Activated naive CD4-positive, alpha-beta T cell (primary cell): ENCODE measurements at places on chromosomes 1 and 21.

DNA sequence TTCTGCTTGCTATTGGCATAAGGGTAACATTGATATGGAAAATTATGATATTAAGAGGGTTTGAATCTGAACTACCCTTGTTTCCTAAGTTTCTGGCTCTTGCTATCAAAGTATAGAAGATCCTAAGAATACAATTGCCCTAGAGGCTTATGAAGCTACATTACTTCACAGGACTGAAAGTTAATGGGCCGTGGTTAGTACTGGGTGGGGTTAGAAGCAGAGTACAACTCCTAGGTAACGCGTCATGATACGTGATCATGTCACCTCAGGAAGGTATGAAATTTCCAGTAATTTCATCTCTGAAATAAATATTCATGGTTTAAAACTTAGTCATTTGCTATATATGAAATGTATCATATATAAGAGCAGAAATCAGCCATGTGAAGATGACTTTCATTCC, 743.8 kb upstream of the NEGR1 start:
- no peak for DNase-seq

GRCh38 chr21:36255663-36256062, 64.3 kb upstream of the MORC3 start:
- no peak for DNase-seq

DNA sequence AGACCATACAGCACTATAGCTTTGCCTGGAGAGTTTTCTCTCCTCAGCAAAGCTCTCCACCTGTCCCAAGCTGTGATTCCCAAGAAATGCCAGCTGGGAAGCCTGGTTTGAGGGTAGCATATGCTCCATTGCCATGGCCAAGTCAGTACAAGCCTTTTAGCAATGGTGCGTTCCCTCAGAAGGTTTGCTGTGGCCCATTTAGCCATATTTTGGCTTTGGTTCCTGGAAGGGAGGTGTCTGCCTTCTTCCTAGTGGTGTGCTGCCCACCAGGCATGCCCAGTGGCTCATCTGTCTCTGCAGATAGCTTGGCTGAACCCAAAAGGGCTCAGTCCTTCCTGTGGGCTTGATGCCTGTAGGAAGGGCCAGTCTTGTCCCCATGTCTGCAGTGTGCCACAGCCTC, 32.4 kb downstream of the GALNT2 start:
- no peak for DNase-seq

DNA sequence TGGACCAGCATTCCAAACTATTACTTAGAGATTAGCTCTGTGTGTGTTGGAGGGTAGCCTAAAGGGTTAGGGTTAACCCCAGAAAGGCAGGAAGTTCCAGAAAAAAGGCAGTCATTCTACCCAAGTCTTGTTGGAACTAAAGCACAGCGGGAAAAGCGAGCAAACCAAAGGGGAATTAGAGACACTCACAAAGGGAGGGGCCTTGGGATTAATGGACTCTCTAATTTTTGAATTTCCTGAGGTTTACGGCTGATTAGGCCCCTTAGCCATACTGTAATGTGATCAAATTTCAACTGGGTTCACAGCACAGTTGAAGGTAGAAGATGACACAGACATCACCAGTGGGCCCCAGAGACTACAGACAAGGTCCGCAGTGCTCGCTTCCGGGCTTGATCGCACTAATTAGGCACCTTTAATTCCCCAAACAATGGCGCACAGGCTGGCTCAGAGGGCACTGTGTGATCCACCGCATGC, 28.3 kb downstream of the CAPZB start:
- DNase-seq: no peak

DNA sequence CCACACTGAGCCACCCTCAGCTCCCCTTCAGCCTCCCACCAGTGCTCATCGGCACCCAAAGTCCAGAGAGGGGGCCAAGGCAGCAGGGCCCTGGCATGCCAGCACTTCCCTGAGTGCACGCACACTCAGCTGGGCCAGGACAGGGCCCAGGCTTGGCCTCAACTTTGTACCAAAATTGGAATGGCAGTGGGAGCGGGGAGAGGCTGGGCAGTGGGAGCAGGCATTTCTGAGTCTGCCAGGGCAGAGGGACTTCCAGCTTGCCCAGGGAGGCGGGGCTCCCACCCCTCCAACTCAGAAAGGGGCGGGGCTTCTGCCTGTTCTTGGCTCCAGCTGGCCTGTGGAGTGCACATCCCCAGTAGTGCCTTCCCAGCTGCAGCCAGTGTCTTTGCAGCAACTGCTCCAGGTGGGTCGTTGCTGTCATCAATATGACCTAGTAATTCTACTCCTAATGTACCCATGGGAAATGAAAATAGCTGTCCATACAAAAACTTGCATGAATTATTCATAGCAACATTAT, 10.3 kb upstream of the SNX7 start:
- DNase-seq: no peak

GRCh38 chr21:44531606-44532564, 8.1 kb downstream of the KRTAP10-1 start:
- DNase-seq: no peak

DNA sequence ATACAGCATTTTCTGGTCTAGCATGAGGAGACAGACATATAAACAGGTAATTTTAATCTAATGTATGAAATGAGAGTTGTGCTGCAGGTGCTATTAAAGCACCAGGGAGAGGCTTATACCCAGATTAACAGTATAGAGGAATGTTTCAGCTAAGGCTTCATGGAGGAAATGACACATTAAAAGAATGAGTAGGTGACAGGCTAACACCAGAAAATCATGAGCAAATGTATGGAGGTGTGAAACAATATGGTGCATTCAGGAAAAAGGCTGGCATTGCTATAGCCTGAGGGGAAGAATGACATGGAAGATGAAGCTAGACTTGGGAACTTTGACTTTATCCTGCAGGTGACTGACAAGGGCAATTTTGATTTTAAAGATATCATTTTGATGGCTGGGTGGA, 7.0 kb downstream of the ARPC5 start:
- DNase-seq: no peak

GRCh38 chr1:10204003-10204642, 6.2 kb upstream of the KIF1B start:
- DNase-seq: no peak

GRCh38 chr1:239308701-239309333, 77.6 kb upstream of the CHRM3 start:
- no peak for DNase-seq

GRCh38 chr1:153697191-153698019, 18.9 kb downstream of the NPR1 start:
- no peak for DNase-seq

DNA sequence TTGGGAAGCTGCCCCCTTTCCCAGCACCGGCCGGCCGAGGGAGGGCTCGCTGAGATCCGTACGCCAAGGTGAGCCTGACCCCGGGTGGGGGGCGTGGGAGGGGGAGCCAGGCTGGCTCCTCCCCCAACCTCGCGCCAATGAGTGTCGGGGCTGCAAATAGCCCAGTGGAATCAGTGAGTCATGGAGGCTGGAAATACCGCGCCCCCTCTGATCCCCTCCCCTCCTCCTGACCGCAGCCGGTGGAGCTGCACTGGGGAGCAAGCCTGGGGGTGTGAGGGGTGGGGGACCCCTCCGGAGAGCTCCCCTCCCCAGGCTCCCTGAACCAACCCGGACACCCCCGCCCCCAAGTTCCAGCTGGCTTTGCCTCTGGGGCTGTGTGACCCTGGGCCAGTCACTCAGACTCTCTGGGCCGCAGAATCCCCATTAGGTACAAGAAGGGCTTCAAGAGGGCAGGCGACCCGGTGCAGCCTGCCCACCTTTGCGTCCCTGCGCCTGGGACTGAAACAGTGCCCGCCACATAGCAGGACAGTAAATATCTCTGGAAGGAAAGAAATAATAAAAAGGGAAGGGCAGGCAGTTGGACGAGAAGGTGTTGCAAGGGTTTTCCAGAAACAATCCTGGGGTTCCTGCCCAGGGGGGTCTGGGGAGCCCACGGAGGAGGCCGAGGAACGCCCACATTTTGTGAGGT, 4.5 kb downstream of the HSPB7 start:
- DNase-seq: no peak
